HAP-1 (cell line): ENCODE measurements at places on chromosomes 3 and 15.

- DNase-seq: no peak
Observed at GRCh38 chr3:128408012-128408692, 58.5 kb downstream of the DNAJB8 start.

GRCh38 chr15:39128746-39129145, 452.1 kb upstream of the THBS1 start:
- no peak for DNase-seq

- DNase-seq: no peak
Observed at GRCh38 chr3:4889896-4890295, 89.3 kb upstream of the BHLHE40 start.

GRCh38 chr15:92901995-92902394, 1.9 kb downstream of the CHD2 start:
- DNase-seq: no peak

DNA sequence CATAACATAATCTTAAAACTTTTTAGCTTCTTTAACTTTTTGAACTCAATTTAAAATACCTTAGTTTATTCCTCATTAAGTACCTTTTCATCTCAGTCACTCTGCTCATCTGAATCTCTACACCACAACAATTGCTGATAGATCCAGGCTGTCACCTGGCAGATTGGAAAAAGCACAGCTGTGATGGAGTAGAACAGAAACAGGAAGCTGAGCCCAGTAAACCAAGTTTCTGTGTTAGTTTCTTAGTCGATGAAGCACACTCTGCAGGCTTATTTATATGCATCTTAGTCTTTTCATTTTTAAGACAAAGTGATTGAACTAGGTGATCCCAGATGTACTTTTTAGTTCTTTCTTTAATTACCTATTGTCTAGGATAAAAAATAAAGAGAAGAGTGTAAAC, 1398.0 kb upstream of the ALCAM start:
- DNase-seq: no peak

GRCh38 chr15:25802285-25802830, 60.8 kb downstream of the ATP10A start:
- DNase-seq: no peak
